ENCODE measurements at places on chromosomes 4 and X.

DNA sequence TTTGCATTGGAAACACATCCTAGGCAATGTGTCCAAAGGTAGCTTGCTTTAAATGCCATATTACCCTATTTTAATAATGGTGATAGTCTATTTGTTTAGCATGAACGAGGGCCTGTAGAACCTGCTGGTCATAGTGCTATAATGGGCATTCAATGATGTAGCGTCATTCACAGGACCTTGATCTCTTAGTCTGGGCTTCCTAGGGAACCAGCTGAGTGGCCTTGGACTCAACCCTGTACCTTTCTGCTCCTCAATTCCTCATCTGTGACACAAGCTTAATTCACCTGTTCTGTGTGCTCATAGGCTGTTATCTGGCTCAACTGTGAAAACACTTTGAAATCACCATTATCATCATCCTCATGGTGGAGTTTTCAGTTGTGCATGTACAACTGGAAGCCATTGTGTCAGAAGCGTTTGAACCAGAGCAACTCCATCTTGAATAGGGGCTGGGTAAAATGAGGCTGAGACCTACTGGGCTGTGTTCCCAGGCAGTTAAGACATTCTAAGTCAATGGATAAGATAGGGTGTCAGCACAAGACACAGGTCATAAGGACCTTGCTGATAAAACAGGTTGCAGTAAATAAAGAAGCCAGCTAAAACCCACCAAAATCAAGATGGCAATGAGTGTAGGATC, 346.8 kb upstream of the KLF3 start:
- DNase-seq = no peak

GRCh38 chrX:10482261-10482660, 138.1 kb downstream of the MID1 start:
- no peak for DNase-seq

DNA sequence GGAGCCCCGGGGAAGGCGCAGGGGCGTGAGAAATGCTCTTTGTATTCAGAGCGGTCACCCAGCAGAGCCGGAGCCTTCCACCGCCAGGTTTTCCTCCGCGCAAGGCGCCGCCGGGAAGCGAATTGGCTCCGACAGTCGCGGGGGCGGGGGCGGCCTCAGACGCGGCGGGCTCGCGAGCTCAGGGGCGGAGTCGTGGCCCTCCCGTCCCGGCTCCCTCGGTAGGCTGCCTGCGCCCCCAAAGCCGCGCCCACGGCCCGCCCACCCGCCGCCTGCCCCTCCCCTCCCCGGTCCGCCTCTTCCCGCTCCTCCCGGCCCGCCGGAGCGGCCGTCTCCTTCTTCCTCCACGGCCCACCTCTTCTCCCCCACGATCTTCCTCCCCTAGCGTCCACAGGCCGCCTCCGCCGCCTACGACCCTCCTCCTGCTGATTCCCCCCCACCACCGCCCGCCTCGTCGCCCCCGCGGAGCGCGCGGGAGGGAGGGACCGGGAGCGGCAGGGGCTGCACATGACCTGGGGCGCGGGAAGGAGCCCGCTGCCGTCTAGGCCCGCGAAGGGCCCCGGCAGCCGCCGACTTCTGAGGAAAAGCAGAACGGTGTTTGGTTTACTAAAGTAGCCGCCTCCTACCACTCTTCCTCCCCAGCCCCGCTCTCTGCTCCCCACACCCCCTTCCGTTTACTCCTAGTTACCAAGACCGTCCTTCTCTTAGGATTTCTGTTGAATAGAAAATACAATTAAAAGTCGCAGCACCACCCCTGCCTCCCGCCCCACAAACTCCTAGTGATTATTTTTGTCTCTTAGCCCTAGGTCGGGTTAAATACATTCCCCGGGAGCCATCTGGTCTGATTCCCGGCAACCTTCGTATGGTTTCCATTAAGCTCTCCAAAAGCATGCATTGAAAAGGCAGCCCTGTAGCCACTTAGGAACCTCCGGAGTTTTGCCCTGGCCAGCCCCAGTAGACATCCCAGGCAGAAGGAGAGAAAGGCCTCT, 53.2 kb downstream of the C4orf51 start:
- peak; percentile 87 for DNase-seq

GRCh38 chrX:39821709-39822095, 276.1 kb downstream of the BCOR start:
- no peak for DNase-seq

DNA sequence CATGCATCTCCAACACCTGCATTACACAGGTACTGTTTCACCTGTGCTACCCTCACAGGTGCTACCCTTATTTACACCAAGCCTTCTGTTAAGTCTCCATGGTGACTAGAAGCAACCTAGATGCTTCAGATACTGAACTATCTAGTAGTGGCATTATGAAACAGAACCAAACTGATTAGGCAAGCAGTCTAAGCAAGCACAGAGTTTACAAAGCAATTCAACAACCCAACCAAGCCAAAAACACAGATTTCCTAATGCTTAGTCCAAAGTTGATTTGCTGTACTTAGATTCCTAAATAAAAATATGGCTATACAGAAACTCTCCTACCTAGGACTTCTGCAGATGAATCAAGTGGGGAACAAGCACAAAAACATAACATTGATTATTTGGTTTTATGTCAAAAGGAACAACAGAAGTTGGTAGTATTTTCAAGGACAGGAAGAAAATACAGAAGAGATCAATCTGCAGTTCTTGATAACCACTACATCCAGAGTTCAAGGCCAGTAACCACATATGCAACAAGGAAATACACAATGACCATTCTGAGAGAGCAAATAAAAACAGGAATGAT, 3.2 kb downstream of the TAPT1 start:
- no peak for DNase-seq

DNA sequence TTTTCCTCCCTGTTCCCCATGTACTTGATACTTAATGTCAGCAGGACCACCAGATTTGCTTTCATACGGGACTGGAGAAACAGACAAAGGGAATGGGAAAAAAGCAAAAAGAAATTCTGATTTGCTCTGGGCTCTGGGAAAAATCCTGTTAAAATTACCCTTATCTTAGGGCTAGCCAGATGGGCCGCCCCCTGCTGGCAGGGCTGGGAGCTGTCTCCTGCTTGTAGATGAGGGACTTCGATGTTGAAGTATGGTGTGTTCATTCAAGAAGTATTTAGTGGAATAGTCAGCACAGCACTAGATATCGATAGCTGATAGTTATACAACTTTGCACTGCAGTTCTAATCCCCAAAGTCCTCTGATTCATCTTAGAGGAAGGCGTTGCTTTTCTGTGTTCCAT, 45.8 kb downstream of the BCORL1 start:
- DNase-seq = peak; percentile 9

GRCh38 chr4:56505269-56506130, at the start of gene ARL9:
TSS of gene ARL9 (plus strand) at chr4:56505791. CDS start at chr4:56505863, 72 bp downstream.
- no peak for DNase-seq
